ENCODE measurements at places on chromosomes 5 and 9.
A peak's percentile ranks its signal among the peaks of the same experiment; 100 is the strongest.

DNA sequence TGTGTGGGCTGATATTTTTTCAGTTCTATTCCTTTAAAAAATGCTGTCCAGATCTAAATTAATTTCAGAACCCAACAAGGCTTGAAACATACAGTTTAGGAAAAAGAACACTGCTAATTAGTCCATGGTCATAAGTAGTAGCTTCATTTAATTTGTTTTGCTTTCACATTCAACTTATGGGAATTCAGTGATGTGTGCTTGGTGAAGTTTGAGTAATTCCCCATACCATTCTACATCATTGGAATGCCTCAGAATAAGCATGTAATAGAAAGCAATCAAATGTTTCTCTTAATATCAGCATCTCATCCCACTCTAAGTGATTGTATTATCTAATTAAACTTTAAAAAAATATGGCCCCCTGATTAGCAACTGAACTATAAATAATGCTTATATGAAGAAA lies 2.7 kb downstream of the CNTLN start:
- no peak for DNase-seq

DNA sequence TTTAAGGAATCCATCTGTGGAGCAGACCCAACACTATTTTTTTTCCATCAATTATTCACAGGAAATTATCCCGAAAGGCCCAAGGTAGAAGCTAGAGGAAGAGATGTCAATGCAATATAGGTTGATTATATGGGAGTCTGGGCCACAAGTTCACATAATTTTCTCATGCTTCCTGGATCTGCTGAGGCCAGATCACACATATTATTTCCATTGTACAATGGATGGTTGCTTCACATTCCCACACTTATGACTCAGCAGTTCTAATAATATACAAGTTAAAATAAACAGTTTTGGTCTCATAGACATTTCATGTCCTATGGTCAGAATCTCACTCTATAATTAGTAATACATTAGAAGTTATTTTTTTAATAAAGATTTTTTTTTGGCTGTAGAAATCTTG lies 66.0 kb upstream of the PTPRD start:
- DNase-seq = no peak

DNA sequence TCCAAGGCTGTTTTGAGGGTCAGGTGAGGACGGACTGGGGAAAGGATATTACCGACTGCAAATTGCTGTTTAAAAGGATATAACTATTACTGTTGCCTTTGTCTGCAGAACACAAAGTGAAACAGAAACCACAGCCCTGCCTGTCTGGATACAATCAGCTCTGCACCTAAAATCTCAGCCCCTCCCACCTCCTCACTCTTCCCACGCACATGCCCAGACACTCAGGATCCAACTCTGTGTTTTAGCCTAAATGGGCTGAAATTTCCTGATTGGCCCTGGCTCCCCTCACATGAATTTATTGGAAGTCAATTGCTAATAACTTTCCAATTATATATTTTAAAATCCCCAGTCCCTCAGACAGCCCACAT lies 176.3 kb upstream of the PPP1R26 start:
- DNase-seq = no peak

GRCh38 chr5:155726267-155726666 lies 600.7 kb upstream of the SGCD start:
- no peak for DNase-seq

- no peak for DNase-seq
These were observed 89.3 kb downstream of the ALDH1A1 start for GRCh38 chr9:72863456-72864094.

DNA sequence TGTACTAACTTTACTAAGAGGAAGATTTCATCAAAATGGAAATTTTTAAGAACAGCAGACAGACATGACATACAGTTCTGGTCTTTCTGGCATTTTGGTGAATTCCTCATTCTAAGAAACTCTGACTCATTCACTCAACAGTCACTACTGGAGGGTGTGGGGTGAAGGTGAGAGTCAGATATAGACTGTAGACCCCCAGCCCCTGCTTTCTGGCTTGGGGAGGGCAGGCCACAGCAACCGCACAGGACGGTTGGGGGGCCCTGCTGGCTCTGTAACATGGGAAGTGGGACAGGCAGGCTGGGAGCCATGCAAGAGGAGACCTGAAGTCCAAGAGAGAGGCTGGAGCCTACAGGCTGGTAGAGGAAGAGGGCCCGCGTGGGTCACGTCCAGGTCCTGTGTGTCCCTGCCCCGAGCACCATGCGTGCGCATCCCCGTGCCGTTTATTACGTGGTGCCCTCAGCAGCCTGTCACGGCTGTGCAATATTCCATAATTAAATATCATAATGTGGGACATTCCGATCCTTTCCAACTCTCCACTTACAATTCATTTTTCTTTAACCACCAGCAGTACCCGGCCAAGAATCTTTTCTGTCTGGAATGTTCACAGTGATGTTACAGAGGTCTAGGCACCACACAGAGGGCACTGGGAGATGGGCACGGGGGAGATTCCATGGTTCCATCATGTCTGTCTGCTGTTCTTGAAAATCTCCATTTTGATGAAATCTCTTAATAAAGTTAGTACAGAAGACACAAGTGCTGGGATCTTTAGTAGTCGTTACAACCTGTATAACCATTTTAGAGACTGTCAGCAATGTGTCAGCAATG lies 75.5 kb downstream of the SEMA4D start:
- peak; percentile 45 for DNase-seq

DNA sequence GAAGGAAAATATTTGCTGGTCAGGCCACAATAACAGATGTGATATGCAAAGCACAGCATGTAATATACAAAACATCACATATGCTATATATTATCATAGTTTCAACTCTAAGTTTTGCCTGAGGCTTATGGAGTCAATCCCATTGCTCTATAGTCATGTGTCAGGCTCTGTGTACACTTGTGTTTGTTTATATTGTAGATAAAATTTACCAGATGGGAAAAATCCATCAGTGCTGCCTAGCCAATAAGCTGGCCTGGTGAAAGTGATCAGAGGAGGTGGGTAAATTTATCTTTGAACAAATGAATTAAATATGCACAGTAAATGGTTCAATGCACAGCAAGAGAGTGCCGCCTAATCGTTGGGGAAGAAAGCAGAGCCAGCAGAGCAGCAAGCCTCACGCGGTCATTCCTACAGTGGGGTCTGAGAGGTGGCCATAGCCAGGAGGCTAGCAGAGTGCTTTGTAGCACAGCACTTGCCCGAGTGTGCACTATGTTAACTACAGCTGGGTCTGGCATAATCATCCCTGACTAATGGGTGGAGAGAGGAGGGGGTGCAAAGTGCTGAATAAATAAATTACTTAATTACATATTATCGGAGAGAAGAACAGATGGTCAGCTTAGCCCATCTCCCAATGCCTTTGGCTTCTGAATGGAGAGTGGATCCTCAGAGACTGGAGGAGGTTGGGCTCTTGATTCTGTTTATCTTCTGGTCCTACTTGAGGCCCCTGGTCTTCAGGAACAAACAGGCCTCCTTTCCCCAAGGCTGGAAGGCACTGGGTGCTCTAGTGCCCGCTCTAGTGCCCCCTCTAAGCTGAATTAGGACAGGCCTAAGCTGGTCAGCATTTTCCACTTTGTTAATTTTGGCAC lies 153.5 kb downstream of the MAT2B start:
- DNase-seq = no peak

- no peak for DNase-seq
These were observed 844 bp upstream of the MCCC2 start for GRCh38 chr5:71586052-71586940.

- DNase-seq = no peak
These were observed 605 bp downstream of the CHSY3 start for GRCh38 chr5:129904667-129905472.

GRCh38 chr9:109277451-109277850 lies 43.4 kb downstream of the EPB41L4B start:
- no peak for DNase-seq

DNA sequence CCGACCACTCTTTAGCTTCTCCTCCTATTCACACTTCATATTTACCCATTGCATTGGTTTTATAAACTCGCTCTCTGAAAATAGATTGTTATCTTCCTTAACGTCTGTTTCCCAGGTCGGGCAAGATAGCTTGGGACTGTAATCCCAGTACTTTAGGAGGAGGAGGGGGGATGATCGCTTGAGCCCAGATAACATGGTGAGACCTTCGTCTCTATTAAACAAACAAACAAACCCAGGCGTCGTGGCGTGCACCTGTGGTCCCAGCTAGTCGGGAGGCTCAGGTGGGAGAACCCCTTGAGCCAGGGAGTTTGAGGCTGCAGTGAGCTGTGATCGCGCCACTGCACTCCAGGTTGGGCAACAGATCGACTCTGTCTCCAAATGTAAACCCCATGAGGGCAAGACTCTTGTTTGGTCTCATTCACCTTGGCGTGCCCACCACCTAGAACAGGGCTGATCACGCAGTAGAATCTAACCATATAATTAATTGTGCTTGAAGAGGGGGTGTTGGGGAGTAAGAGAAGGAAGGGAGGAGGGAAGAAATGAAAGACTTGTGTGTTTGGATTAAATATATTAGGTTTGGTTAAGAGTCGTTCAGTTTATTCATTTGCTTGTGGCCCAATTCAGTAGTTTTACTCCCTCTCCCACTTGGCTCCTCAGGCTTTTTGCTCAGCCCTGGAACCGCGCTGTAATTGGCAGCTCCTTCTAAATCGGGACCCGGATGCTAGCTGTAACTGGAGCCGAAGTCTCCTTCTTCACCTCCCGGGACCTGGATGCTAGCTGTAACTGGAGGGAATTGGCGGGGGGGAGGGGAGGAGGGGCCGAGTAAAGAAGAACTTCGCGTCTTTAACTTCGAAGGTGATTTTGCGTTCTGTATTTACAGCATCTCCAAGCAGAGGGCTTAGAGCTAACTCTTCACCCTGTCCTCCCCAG lies 24.9 kb downstream of the CDKN2A start:
- DNase-seq = no peak

DNA sequence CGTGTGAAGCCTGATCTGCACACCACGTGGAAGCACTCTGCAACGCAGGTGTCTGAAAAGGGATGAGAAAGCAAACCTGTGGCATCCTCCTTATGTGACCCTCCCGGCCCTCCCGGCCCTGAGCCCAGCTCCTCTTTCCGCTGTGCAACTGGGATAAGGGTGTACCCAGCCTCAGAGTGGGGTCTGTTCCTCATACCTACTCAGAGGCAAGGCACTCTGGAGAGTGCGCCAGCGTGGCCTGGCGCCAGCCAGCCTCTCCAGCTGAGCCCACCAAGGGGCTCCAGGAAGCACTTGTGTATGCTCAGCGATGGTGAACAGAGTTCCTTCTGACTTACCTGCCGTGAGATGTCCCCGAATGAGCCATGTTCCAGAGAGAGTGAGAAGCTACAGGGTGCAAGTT lies 102.8 kb downstream of the IRX1 start:
- no peak for DNase-seq

DNA sequence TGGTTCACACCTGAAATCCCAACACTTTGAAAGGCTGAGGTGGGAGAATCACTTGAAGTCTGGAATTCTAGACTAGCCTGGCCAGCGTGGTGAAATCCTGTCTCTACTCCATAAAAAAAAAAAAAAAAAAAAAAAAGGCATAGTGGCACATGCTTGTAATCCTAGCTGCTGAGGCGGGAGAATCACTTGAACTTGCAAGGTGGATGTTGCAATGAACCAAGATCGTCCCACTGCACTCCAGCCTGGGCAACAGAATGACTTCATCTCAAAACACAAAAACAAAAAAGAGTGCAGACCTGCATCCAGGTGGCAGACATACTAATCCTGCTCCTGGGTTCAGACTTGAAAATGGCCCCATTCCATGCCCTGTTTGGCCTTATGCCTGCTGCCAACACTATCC lies 21.8 kb upstream of the ADAMTS19 start:
- DNase-seq = no peak

DNA sequence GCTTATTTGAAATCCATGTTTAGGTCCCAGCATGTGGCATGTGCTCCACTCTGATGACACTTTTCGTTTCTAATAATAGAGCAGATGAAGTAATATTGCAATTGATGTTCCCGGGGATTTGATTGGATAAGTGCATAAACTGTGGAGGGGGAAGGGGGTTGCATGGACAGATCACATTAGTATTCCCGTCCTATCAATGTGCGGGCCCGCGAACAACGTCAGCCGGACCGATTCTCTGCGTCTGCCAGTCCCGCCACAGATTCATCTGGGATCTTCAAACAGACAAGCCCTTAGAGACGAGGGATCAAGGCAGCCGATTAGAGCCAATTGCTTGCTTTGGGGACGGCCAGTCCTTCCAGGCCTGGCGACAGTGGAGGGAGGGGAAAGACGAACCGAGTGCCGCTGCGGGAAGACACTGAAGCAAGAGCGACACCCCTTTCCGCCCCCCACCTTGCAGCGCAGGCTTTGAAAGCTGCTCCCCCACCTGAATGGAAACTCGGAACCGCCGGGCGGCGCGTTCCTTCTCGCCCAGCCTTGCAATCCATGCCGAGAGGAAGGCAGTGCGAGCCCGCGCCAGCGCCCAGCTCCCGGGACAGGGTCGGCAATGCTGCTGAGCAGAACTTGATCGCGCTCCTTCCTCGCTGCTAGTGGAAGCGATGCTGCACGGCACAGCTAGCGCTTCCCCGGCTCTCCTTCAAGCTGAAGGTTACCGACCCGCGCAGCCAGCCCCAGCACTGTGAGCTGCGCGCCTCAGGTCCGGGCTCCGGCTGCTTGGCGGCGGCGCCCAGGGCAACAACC lies at the start of gene RGS7BP:
Gene RGS7BP (plus strand): TSS at position 247 of the 798 bp plus-strand sequence. CDS start 610 bp downstream, outside the sequence.
- no peak for DNase-seq

- DNase-seq = peak; percentile 10
These were observed 37.3 kb downstream of the SEC61B start for GRCh38 chr9:99259231-99259918.

DNA sequence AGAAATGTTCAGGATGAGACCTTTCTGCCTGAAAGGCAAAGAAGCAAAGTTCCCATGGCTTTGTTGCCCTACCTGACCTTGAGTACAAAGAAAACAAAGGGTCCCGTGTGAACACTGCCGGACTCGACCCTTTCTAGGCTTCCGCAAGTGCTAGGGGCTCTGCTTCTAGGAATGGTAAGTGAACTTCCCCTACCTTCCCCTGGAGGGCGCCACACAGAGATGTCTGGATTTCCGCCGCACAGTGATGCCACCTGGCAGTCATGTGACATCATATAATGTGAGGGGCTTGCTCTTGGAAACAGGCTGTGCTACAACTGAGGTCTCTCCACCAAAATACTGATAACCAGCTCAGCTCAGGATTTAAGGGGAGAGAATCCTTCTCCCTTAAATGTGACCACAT lies 56.6 kb downstream of the HSD17B3 start:
- DNase-seq = no peak

DNA sequence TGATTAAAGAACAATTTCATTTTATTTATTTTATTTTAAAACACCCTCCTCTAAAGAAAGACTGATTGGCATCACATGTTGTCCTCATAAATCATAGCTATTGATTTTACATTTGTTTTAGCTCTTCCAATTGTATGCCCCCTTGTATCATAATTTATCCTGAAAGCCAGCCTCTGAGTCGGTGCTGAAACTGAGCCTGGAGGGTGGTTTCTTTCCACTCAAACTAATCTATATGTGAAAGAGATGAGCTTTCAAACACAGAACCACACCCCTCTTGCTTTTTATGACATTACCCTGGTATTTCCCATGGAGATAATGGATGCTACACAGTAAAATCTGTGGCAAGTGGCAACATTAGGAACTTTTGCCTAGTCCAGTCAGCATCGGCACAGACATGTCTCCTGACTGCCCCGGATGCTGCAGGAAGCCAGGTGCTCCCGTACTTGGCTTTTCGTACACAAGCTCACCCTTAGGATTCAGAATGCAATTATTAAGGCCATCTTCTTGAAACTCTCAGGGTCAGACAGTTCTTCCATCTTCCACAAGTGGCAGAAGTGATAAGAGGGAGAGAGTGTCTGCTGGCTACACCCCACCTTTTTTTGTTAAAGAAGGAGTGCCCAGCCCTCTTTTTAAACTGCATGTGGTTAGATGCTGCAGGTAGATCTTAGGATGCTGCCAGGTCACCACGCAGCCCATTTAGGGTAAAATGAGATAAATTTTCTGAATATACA lies 91.1 kb downstream of the SNCAIP start:
- no peak for DNase-seq
